ENCODE measurements at places on chromosomes 7 and 10.

DNA sequence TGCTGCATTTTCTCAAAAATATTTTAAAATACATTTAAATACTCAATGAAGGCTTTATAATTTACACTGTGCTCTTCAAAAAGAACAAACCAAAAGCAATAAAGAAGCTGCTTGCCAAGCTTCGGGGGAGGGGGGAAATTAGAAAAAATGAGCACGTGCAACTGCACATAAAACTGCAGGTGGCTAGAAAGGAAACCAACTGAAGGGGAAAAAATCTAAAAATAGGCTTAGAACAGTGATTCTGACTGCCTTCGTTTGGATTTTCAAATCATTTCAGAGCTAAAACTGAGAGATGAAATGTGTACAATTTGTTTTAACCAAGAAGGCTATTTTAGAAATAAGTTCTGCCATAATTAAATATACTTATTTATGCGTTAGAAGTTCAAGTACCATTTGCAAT, 61.4 kb downstream of the ABI1 start:
- no peak for DNase-seq

- no peak for DNase-seq
These were observed 92.5 kb downstream of the KMT2E start for GRCh38 chr7:105106473-105106872.

GRCh38 chr10:121242741-121243608, 355.3 kb downstream of the FGFR2 start:
- DNase-seq: no peak

- DNase-seq: no peak
These were observed 52.8 kb upstream of the WAC start for GRCh38 chr10:28479927-28480627.

DNA sequence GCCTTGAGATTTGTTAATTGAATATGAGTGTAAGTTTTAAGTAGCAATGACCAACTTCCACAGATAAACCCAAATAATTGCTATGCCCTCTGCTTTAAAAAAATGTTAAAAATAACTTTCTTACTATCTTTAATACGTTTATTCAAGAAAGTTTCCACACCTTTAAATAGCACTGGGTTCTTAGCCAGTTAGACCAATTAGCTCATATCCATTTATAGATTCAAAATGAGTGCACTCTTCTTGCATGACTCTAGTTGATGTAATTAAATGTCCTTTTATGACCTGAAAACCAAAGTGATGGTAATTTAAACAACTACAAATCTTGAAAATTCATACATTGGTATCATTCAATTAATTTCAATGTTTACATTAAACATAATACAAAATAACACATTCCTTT, 50.8 kb upstream of the CACNA2D1 start:
- no peak for DNase-seq

- DNase-seq: no peak
These were observed 219.0 kb upstream of the MEOX2 start for GRCh38 chr7:15905251-15906040.

GRCh38 chr7:64878684-64879083, 24.4 kb upstream of the ZNF273 start:
- DNase-seq: no peak

DNA sequence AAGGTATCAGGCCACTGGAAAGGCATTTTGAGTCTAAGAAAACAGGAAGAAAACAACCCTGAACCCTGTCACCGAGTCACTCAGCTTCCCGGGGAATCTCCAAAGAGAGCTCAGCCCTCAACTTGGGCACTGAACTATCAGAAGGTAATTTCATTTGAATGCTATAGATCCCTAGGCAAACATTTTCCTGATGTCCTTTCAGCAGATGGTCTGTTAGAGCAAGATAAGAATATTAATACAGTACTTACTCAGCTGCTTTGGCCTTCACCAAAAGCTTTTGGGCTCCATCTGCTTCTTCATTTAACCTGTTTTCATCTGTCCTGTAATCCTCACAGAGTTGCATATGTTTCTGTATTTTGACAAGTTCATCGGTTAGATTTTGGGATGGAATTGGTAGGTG, 34.2 kb upstream of the LAMB1 start:
- no peak for DNase-seq

DNA sequence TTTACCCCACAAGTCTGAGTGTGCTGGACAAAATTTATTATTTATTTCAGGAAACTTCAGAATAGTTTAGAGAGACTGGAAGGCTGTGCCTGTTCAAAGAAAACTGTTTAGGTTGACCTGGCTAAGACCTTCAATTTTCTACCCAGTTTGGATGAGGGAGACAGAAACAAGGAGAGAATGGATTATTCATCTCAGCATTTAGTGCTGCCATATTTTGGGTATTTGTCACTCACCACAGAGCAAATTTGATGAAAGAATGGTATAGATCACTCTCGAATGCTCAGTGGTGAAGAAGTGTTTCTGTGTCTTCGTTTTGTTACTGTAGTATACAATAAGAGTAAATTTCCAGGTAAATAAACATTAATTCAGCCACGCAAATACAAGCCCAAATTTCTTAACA, 71.8 kb downstream of the SEMA3C start:
- no peak for DNase-seq

GRCh38 chr10:87534173-87534858, 29.6 kb downstream of the MINPP1 start:
- no peak for DNase-seq

DNA sequence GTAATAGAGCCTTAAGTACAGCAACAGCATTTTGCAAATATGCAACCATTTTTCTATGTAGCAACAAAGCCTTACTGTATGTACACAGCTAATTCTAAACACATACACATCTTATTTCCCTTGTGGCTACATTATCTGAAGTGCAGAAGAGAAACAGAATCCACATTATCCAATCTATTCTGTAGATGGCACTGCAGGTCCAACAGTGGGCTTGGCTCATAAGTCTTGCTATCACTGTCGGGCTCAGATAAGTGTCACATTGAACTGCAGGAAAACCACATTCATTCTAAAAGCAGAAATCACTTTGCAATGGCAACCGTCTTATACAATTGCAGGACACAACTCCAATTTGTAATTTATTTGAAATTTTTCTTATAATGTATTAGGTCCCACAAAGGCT, 109.8 kb upstream of the NOBOX start:
- no peak for DNase-seq

GRCh38 chr7:51680594-51681399, 364.2 kb upstream of the COBL start:
- DNase-seq: no peak

DNA sequence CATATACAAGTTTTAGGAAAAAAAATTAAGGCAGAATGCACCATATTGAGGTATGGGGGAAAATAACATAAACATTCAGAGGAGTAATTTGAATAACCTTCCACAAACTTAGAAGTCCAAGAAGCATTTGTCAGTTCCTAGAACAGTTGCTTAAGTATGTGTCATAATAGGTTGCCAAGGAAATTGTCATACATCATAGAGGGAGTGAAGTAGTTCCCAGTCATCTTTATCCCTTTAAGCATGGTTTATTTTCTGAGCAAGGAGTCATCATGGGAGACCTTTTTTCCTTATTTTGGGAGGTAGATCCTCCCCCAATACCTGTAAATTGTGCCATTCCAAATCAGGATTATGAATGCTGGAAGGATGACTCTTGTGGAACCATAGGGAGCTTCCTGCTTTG, at the start of gene SSMEM1:
SSMEM1 (plus strand) TSS at position 219 of the 400 bp plus-strand sequence; CDS start at position 270, 51 bp downstream.
- no peak for DNase-seq

- no peak for DNase-seq
These were observed 359.4 kb upstream of the CELF2 start for GRCh38 chr10:10658172-10658785.

- DNase-seq: no peak
These were observed 49.0 kb upstream of the NPS start for GRCh38 chr10:127500127-127500526.

- DNase-seq: no peak
These were observed 39.5 kb upstream of the CHST15 start for GRCh38 chr10:124132876-124133275.

- DNase-seq: no peak
These were observed 265.5 kb upstream of the FZD8 start for GRCh38 chr10:35907548-35907947.

- no peak for DNase-seq
These were observed 20.7 kb downstream of the WAPL start for GRCh38 chr10:86500846-86501245.

GRCh38 chr10:25105743-25106260, 69.0 kb upstream of the GPR158 start:
- DNase-seq: no peak

GRCh38 chr10:124544711-124545110, 83.1 kb downstream of the LHPP start:
- no peak for DNase-seq

- no peak for DNase-seq
These were observed 314.0 kb downstream of the BICC1 start for GRCh38 chr10:58826694-58827093.

DNA sequence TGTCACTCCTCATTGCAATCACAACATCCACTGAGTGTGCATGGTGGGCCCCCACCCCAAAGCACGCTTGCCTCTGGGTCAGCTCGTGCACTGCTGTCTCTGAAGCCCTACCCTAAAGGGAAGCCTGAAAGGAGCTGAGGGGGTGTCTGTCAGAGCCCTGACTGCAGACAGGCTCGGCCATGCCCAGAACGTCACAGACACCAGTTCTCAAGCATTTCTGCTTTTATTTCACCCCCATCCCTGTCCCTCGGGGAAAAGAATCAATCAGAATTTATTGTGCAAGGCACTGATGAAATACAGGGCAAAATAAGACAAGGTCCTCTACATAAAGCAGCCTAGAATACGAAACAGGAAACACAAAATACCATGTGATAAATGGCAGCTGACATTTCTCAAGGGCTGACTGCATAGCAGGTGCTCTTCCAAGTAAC, 231.8 kb downstream of the WDR37 start:
- no peak for DNase-seq

DNA sequence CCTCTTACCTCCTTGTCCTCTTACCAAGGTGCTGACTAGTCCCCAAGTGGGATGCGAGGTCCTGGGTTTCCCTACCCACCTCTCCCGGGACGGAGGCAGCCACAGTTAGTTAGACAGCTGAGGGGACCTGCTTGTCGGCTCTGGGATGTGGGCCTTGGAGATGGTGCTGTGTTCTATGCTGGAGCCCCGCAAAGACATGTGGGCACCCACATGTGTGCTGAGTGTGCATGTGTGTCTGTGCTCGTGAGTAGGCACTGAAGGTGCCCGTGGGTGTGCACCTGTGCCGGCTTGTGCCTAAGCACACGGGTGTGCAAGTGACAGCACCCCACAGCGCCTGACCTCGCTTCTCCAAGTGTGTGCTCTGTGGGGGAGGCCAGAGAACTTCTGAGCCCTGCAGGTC, 62.2 kb downstream of the NEURL1 start:
- DNase-seq: no peak

GRCh38 chr7:150876817-150877526, 24.7 kb downstream of the AOC1 start:
- peak; percentile 83 for DNase-seq

DNA sequence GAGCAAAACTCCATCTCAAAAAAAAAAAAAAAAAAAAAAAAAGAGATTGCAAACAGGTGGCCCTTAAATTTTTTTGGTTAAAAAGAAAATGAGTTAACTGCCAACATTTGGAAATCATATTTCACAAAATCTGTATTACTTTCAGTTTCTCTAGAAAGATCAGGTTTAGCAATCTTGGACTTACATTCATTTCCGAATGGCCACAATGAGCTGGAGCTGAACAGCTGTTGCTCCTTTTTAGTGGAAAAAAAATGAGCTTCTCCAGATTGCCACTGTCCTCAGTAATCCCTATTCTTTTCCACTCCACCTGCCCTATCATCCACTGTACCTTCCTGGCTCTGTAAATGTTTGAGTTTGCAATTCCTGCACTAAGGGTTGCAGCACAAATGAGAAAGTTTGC, 43.6 kb downstream of the RAB11FIP2 start:
- no peak for DNase-seq

- no peak for DNase-seq
These were observed 19.8 kb downstream of the PANK1 start for GRCh38 chr10:89625041-89625765.

DNA sequence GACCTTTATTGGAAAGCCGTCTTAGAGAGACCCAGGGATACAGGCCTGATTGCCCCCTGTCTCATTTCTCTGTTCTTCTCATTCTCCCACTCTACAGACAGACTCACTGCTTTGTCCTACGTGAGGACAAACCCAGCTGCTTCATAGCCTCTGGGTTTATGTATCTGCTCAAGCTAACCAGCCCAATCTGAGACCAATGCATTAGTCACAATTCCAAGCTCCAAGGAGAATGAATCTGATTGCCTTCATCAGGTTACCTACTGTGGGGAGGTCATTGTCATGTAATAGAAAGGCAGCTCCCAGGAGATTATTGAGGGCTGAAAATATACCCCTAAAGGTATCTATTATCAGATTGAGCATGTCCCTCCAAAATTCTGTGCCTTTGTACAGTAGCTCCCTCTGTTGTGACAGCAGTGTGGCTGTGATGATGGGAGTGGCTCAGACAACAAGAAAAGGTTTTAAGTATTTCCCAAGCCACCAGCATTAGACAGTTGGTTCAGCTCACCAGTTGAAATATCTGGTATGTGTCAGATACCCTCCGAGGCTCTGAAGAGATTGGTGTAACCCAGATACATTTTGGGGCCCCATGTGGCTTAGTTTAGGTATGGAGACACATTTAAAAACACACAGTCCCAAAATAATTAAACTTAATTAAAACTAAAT, 123.1 kb upstream of the EEPD1 start:
- no peak for DNase-seq

DNA sequence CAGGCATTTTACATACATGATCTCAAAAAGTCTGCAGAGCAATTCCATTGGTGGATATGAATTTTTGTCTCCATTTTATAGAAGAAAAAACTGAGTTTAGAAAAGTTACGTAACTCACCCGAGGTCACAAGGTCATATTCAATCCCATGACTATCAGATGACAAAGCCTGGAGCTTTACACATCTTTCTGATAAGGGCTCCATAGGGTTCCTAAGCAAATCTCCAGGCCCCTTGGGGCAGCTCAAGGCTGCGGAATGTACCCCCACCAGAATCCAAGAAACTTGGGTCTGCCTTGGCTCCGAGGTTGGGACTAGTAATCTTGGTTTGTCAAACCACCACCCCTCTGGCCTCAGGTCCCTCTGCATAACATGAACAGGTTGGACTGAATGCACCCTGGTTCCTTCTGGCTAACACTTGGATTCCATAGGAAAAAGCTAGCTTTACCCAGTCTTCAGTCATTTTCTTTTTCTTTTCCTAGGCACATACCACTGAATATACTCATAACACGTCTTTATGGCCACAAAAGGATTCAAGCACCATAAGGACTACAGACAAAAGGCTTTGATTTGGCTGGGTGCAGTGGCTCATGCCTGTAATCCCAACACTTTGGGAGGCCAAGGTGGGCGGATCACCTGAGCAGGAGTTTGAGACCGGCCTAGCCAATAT, 55.5 kb downstream of the PIP4K2A start:
- no peak for DNase-seq
